ENCODE measurements at places on chromosomes 3 and 15.

- DNase-seq: no peak
Measured at GRCh38 chr15:88061452-88061851, 195.1 kb downstream of the NTRK3 start.

GRCh38 chr15:39643727-39644126 lies 62.8 kb downstream of the THBS1 start:
- DNase-seq: no peak

- DNase-seq: no peak
Measured at GRCh38 chr3:24034464-24034863, 89.4 kb downstream of the NR1D2 start.

DNA sequence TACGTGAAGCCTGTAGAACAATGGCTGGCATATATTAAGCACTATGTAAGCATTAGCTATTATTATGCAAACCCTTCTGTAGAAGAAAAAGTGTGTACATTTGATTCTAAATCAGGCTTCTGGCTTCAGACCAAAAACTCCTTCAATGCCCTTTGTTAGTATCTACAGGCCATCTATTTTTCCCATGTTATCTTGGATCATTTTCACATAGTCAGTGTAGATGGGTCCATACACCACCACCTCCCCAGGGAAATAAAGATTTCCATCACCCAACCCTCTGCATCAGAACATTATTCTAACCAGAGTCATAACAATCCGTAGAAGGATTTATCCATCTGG lies 8.0 kb upstream of the KLHL6 start:
- DNase-seq: no peak

DNA sequence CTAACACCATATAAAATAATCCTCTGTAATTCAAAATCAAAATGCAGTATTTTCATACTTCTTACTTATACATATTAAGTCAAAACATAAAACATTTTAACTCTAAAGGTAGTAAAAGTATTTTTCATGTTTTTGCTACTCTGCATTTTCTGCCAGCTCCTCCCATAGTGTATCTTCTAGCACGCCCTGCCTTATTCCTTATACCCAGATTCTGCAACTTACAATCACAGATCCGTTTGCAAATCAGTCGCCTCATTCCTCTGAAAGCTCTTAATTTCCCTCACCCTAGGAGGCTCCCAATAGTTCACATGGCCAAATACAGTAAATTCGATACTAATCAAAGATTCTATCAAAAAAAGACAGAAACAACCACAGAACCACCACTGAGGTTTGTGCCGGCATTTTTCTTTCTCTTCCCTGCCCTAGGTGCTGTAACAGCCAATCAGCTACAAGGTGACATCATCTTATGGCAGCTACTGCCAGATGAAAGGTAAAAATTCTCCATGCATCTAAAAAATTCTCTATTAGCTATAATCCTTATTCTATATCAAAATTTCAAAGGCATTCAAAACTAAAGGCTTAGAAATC lies 72.9 kb downstream of the CLASP2 start:
- DNase-seq: peak; percentile 7

- DNase-seq: peak; percentile 36
Measured at GRCh38 chr3:169764312-169764881, 463 bp downstream of the TERC start.

DNA sequence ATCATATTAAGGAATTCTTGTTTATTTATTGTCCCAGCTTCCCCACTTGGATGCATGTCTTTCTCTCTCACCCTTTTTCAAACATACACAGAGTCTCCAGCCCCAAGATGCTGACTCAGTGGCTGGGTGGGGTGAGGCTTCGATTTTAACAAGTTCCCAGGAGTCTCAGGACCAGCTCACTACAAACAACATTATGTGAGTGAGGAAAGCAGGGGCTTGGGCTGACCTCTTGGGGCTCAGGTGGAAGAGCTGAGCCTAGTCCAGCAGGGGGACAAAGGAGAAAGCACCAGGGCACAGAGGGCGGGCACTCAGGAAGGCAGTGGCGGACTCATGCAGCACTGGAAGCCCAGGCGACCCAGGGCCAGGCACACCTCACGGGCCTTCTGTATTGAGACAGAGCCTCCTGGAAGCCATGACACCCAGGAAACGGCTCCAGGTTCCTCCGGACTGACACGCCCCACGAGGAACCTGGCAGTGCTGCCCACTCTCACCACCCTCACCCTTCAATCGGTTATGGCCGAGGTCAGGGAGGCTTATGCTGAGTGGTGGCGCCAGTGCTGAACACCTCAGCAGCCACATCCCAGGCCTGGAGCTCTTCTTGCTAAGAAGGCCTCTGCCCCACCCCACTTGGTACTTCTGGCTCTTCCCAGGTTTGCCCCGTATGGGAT lies 97.4 kb downstream of the LRIG1 start:
- DNase-seq: no peak

DNA sequence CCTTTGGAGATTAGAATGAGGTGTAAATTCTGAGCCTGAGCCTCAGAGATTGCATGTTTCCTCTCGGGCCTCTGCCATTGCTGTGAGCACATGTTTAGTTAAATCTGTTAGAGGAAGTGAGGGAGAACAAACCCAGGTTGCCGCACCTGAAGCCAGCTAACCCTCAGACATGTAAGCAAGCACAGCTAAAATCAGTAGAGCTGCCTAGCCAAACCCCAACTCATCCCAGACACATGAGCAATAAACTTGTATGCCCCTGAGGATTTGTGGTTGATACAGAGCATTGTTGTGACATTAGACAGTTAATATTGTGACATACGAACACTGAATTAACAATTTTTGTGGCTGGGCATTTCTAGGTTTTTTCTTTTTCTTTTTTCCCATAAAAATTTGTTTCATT lies 41.9 kb downstream of the NMD3 start:
- no peak for DNase-seq

DNA sequence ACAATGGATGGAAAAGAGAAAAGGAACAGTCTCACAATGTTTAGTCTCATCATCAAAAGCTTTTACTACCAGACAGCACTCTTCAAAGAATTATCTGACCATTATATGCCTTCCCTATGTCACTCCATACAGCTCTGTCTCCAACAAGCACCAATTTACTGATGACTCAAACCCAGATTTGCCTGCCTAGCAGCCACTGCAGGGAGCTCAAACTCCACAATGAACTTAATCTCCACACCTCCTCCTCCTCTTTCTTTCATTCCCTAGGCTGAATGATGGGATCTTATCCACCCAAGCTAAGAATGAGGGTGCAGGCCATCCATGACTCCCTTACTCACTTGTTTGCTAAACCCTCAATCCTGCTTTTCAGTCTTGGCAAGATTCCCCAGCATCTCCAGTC lies 45.5 kb downstream of the NBEAL2 start:
- DNase-seq: no peak

DNA sequence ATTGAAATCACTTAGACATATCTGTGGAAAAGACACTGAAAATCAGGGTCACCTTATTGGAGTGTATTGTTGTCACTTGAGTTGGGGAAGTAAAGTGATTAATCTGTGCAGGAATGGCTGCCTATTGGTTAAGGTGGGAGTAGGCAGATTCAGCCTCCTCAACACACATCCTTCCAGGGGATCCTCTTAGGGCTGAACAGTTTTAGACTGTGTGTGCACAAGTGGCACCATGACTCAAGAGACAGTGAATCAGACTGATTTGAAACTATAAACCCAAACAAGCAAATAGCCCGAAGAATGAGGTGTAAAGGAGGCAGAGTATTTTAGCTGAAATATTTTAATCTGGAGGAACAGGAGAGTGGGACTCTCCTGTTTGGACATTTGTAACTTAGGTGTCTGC lies 4.9 kb downstream of the ABHD17C start:
- no peak for DNase-seq

DNA sequence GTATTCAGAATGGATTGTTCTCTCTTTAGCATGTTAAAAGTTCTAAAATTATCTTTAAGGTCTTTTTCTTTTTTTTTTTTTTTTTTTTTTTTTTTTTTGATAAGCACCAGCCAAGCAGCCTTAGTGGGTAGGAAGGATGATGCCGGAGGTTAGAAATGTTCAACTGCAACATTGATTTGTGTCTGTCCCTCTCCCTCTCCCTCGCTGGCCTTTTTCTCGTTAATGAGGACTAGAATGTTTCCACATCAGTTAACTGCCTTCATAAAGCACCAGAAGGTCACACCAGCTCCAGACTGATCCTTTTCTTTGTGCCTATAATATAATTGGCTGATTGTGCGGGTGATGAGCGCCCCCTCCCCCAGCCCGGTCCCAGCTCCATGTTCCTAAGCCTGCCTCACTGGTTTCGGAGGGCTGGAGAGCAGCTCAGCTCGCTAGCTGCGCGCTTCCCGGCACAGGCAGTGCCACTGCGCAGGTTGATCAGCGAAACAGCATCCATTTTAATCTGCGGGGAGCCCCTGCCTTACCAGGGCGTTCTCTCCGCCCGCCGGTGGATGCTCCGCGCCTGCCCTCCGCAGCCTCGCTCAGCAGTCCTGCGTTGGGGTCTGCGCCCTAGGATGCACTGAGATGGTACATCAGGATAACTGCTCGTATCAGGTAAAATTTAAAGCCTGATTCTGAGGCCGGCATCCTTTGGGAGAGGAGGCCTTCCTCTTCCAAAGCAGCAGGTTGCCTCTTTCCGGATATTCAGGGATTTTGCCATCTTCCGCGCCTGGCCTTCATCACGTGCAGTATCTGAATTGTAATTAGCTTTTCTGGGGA lies 148.9 kb upstream of the IL12A start:
- no peak for DNase-seq

DNA sequence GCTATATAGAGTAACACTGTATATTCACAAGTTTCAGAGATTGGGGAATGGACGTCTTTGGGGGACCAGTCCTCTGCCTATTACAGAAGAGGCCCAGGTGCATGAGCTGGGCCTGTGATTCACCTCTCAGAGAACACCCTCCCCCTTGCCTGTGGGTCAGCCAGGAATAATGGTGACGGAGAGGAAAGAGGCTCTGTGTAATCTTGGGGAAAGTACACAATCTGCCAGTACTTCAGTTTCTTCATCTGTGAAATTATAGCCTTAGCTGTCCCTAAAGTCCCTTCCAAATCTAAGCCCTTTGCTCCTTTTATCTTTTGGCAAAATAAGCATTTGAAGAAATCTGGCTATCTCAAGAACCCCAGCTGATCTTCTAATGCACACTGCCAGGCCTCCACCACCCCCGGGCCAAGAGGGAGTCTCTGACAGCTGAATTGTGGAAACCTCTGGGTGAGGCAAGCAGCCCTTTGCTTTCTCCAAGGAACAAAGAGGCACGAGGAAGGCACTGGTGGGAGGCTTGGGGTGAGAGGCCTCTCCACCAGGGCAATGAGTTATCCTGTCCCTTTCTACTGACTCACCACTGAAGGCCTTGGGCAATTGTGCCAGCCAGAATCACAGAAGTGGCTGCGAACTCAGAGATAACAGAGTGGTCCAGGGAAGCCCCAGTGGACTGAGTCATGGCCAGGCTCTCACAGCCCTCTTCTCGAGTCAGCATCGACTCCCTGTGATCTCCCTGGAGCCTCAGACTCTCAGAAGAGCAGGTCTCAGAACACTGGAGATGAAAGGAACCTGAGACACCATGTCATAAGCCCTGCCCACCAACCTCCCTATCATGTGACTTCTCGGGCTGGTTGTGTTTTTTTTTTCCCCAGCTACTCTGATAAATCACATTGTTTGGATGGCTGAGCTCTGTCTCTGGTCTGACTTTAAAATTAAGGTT lies 31.8 kb downstream of the CCNL1 start:
- no peak for DNase-seq

DNA sequence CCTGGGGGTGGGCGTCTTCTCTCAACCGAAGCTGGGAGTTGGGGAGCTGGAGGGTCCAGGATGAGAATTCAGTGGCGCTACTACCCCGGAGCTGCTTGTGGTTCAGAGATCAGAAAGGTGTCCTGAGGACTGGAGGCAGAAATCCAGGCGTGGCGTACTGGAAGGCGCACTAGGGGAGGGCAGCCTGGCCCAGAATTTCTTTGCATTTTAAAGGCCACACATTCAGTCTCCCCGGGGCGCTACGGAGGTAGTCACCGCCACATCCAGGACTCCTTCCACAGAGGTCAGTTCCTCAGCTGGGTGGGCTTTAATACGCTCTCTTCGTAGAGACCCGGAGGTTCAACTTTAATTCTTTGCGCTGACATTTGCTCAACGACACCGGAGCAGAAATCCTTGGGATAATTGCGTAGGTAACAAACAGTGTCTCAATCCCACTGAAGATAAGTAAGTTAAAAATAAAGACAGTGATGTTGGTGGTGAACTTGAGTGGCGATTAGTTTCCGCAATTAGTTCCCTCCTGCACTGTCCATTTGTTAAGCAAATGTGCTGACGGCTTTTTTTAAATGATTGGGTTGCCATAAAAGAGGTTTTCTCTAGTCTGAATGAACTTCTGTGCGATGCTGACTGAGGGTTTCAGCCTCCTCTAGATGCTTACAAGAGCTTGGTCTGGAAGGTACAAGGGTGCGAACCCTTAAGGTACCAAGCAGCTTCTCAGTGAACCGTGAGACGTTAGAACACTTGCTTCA lies 535 bp downstream of the MCTP2 start:
- no peak for DNase-seq

DNA sequence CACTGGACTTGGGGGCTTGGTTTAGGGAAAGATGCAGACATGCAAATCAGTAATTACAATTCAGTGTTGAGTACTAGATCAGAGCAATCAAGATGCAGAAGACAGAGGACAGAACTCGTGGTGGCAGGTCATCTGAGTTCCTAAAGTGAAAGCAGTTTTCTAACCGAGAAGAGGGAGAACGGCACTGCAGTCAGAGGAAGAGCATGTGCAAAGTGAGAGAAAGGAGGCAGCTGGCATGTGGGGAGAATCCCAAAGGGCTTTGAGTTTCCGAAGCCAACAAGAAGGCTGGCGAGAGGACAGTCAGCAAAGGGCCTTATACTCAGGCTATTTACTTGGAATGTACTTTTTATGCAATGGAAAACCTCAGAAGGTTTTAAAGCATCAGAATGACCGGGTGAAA lies 87.0 kb downstream of the ANP32A start:
- DNase-seq: no peak

- no peak for DNase-seq
Measured at GRCh38 chr3:38588995-38589937, 60.2 kb downstream of the SCN5A start.

- DNase-seq: no peak
Measured at GRCh38 chr3:4681301-4681700, 188.2 kb downstream of the ITPR1 start.

GRCh38 chr3:98594628-98595324 lies 1.4 kb upstream of the CPOX start:
- DNase-seq: no peak
